ENCODE measurements at places on chromosomes 7 and 10. TPM values are rescaled to one million over a fixed set of nuclear protein-coding genes. Genes with fewer than 3 reads are reported as not detected.
A peak's percentile ranks its signal among the peaks of the same experiment; 100 is the strongest.

The CYP2C9 gene
- total RNA-seq: not detected

The CADPS2 gene
- not detected for total RNA-seq

The MAGI2 gene
- 0.08 TPM for total RNA-seq

The CCM2 gene
- total RNA-seq: 134 TPM

The NRP1 gene
- 2.6 TPM for total RNA-seq

GRCh38 chr7:41437257-41438196 lies 265.4 kb downstream of the INHBA start:
- DNase-seq: no peak

- no peak for DNase-seq
These were observed 151.3 kb upstream of the RSU1 start for GRCh38 chr10:16968416-16969041.

DNA sequence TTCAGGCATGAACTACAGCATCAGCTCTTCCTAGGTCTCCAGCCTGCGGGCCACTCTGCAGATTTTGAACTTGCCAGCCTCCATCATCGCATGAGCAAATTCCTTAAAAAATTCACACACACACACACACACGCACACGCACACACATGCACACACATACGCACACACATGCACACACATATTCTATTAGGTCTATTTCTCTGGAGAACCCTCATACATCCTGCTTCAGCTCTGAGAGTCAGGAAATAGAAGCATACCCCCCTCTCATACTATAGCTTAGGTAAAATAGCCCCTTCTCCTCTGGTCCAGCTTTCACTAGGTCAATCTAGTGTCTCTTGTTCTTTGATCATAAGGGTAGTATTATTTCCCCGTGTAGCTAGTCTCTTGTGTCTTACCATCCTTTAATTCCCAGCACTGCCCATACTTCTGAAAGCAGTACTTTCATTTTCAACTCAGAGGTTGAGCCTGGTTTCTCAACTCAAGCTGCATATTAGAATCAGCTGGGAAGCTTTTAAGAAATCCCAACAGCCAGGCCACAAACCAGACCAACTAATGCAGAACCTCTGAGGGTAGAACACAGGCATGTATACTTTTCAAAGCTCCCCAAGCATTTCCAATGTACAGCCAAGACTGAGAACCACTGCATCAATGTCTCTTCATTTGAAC lies 30.9 kb upstream of the ITGB8 start:
- DNase-seq: no peak

GRCh38 chr7:13879994-13880686 lies 109.3 kb downstream of the ETV1 start:
- DNase-seq: no peak

DNA sequence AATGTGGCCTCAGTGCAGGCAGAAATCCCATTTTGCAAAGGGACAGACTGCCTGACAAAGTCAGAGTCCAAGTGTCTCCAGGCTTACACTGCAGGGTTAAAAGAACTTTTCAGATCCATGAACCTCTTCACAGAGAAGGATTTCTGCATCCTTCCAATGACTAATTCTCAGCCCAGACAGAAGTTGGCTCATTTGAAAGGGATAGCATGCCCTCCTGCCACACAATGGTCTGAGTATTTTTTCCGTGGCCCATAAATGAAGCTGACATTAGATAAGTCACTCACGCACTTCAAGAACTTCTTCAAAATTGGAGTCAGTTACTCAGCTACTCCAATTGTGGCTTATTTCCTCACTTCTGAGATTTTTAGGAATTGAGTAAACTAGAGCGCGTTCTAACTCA lies 170.2 kb downstream of the PLXNA4 start:
- DNase-seq: no peak

DNA sequence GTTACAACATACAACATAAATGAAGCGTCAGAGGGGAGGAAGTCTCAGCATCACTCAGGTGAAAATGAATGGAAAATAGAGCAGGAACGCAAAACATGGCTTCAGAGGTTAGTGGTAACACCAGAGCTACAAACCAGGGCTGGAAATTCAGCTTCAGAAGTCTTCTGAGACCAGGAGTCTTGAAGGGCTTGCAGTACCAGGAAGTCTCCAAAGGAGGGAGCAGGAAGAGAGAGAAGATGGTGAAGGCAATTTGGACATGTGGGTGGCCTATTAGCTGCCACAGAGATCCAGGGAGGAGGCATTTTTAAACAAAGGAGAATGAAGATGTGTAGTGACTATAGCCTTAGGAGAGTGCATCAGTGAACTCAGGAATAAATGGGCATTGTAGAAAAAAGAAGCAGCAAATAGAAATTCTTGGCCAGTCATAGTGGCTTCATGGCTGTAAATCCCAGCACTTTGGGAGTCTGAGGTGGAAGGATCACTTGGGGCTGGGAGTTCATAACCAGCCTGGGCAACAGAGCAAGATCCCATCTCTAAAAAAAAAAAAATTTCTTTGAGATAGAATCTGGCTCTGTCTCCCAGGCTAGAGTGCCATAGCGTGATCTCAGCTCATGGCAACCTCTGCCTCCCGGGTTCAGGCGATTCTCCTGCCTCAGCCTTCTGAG lies 9.3 kb upstream of the TET1 start:
- peak; percentile 46 for DNase-seq

GRCh38 chr10:49610458-49611165 lies 502 bp downstream of the SLC18A3 start:
- no peak for DNase-seq

DNA sequence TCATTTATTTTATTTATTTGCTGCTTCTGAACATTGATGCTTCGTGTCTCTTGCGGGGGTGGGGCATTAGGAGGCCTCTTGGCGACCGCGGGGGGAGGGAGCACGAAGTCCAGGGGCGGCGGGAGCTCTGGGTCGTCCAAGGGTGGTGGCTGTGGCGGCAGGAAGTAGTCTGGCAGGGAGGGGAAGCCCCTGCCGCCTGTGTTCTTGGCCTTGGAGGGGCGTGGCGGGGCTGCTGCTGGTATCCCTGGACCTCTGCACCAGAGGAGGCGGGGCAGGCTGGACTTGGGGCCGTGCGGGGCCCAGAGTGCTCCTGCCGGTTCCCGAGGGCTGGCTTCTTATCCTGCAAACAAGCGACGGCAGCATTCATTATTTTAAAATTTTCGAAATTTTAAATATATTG lies 70.5 kb upstream of the ABI1 start:
- no peak for DNase-seq

DNA sequence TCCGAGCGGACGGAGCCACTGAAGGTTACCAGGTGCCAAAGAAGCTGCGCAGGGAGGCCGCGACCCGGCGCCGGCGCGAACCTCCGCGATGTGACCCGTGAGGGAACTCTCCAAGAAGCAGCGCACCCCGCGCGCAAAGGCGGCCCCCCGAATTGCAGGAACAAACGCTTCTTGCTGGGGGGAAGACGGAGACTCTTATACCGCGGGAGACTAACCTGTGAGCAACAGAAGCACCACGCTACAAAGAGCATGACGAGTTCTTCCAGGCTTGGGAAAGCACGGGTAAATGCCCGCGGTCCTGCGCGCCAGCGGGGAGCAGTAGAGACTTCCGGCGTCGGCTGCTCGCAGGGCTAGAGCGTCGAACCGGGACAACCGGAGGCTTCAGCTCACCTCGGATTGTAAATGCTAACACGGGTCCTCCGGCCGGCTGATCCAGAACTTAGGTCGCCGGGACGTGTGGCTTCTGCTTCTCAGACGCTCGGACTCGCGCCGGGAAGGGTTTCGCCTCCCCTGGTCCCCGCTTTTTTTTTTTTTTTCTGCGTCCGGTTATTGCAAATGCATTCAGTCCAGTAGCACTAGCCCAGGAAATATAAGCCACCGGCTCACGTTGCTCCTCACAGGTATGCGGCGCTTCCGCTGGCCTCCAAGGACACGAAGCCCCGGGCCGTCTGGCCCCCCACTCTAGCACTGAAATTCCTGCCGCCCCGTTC lies at the start of gene COA1:
TSS of gene COA1 (minus strand) at position 310 of the 710 bp plus-strand sequence. CDS start 80,909 bp downstream, outside the sequence.
- peak; percentile 82 for DNase-seq
